Pons (tissue), 1 donor: ENCODE measurements at places on chromosomes 5 and 9.

GRCh38 chr5:9529041-9529480 lies 16.8 kb downstream of the SEMA5A start:
- no peak for DNase-seq

GRCh38 chr9:117178596-117179375 lies 236.1 kb downstream of the ASTN2 start:
- peak; percentile 37 for DNase-seq

GRCh38 chr5:134236820-134237219 lies 10.9 kb upstream of the PPP2CA start:
- no peak for DNase-seq

DNA sequence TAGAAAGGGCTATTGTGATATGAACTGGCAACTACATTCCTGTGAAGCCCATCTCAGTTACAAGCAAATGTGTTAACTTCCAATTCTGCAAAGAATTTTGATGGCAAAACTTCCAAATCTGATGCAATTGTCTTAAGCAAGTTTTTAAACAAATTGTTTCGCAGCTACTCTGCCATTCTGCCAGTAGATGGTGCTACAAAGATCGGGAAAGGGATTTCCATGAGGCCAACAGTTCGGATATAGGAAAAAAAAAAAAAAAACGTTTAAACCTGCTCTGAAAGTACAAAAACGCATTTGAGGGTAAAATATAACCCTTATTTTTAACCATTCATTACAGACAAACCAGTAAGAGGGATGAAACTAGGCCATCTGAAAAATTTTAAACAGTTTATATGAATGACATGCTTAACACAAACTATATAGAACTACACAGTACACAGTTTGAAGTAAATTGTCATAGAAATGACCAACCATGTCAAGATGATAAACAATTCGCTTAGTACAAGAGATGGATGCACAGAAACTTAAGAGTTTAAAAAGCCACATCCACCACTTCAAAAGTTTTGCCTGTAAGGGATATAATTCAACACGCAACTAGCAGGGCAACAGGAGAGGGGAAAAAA lies 2.2 kb downstream of the HNRNPA0 start:
- DNase-seq, result peak; percentile 86

DNA sequence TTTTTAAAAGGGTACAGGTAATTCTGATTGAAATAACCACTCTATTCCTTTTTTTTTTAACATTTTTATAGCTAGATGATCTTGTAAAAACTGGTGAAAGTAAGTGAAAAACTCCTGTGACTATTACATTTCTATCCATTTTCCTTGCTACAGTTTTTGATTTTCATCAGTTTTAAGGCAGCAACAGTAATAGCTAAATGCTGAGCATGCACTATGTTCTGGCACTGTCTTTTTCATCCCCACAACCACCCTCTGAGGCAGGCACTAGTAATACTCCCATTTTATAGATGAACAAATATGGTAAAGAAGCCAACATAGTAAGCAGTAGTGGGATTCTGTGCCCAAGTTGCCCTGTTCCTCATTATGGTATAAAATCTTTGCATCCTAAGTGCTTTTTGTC lies 113.0 kb upstream of the IL7R start:
- no peak for DNase-seq

GRCh38 chr5:110951373-110951791 lies 120.1 kb upstream of the TSLP start:
- DNase-seq, result no peak

DNA sequence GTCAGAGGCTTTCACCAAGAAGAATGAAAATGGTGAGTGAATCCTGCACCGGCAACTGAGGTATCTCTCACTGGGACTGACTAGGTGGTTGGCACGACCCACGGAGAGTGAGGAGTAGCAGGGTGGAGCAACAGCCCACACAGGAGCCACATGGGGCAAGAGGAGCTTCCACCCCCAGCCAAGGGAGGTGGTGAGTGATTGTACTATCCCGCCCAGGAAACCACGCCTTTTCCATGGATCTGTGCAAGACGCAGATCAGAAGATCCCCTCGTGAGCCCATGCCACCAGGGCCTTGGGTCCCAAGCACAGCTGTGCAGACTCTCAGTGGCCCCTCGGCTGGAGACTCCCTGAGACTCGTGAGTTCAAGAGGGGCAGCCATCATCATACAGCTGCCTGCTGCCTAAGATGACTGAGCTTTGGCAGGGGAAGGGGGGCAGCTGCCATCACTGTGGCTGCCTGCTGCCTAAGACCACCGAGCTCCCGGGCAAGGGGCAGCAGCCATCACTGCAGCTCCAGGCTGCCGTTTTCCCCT lies 229.5 kb downstream of the AP3B1 start:
- no peak for DNase-seq

- DNase-seq, result no peak
Observed at GRCh38 chr5:65651144-65651543, 26.3 kb downstream of the SHLD3 start.

DNA sequence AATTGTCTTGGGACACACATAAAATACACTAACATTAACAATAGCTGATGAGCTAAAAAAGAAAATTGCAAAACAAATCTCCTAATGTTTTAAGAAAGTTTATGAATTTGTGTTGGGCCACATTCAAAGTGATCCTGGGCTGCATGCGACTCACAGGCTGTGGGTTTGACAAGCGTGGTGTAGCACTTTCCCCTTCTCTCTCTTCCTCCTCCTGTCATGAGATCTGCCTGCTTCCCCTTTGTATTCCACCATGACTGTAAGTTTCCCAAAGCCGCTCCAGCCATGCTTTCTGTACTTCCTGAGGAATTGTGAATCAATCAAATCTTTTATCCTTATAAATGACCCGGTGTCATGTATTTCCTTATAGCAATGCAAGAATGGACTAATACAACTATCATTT lies 178.0 kb downstream of the TLR4 start:
- DNase-seq, result no peak

DNA sequence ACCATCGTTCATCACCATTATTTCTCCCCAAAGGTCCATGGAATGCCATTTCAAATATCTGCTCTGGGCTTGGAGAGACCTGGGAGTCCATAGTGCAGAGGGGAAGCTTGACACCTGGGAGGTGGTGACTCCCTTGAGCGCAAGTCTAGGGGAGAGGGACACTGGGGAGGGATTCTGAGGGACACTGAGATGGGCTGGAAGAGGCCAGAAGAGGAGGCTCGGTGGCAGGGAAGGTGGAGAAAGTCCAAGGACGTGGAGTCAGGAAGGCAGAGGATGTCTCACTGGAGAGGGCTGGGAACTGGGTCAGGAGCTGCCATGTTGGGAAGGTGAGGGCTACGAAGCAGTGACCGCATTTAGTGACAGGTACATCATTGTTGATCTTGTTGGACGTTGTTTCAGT lies 160.3 kb upstream of the MVB12B start:
- DNase-seq, result no peak

DNA sequence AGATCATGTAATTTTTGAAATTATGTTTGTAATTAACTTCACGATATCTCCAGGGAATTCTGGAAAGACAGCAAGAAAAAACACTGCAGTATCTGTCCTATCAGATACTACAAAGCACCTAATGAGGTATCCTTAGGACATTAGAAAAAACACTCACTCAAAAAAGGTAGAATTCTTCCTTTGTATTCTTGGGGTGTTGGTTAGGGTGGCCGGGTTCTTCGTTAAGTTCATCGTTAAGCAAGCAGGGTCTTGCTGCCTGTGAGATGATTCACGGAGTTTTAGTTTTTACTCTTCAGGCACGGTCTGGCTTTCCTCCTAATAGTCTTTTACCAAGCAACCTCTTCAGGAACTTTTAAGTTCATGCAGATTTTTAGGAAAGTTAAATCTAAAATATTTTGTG lies 91.4 kb upstream of the IRX4 start:
- DNase-seq, result no peak

DNA sequence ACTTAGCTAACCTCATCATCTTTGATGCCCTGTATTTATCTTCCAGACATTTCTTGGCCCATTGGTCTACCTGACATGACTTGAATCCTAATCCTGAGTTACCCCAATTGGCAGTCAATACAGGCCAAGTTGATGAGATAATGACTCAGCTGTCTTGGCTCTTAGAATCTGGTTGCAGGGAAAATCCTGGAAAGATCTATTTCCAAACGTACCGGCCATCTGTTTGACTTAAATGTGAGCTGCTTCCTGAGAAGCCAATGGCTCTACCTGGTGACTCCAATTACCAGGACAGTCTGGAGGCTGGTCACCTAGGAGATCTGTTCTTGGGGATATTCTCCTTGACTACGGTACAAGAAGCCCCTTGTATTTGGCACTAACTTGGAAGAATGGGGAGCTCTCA lies 475.2 kb upstream of the BRINP1 start:
- peak; percentile 6 for DNase-seq
